Aorta (tissue), 5 donors: ENCODE measurements at places on chromosomes 13 and 19. TPM values are rescaled to one million over a fixed set of nuclear protein-coding genes. Genes with fewer than 3 reads are reported as not detected.

The ZNF99 gene
- 0.19 TPM for total RNA-seq

The KIR2DL4 gene
- total RNA-seq, result not detected

- no peak overlapping the region for H3K4me3 ChIP-seq
- H3K27ac ChIP-seq, result no peak overlapping the region
- no peaks in the 10 kb centered on the region for H3K4me1 ChIP-seq
- no peaks in the 10 kb centered on the region for H3K36me3 ChIP-seq
- no peaks in the 10 kb centered on the region for H3K27me3 ChIP-seq
- DNase-seq, result no peak
Measured at GRCh38 chr19:31639306-31639705, 290.1 kb upstream of the TSHZ3 start.

DNA sequence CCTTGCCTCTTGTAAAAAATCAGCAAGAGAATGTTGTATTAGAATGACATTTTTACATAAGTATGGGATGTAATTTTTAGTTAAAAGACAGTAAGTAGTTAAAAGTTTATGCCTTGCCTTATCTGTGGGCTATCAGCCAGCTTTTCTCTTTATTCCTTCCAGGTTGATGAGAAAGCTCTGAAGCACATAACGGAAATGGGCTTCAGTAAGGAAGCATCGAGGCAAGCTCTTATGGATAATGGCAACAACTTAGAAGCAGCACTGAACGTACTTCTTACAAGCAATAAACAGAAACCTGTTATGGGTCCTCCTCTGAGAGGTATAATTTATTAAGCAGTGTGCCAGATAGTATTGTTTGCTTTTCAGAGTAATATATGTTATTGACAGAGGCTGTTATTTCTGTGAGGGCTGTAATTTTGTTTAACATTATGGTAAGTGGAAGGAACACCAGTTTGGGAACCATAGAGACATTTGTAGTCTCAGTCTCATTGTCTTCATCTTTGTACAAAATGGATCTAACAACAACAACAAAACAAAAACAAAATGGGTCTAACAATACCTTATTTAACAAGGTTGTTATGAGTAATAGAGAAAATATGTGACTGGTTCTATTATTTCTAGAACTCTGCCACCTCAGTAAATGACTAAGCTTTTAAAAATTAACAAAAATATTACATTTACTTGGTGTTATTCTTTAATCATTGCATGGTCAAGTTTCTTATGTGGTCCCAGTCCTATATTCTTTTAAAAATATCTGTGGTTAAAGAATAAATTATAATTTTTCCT, 112.8 kb downstream of the TDRD3 start:
- no peak for DNase-seq
- H3K36me3 ChIP-seq, result no peaks in the 10 kb centered on the region
- no peaks in the 10 kb centered on the region for H3K27me3 ChIP-seq
- no peaks in the 10 kb centered on the region for H3K4me1 ChIP-seq
- no peak overlapping the region for H3K4me3 ChIP-seq
- H3K27ac ChIP-seq, result no peak overlapping the region

- H3K36me3 ChIP-seq, result peaks cover 7% of the 10 kb centered on the region
- H3K27me3 ChIP-seq, result no peaks in the 10 kb centered on the region
- no peak for DNase-seq
Measured at GRCh38 chr19:56087647-56088496, 33.2 kb downstream of the ZNF787 start.

- H3K36me3 ChIP-seq, result no peaks in the 10 kb centered on the region
- H3K27me3 ChIP-seq, result no peaks in the 10 kb centered on the region
- no peak for DNase-seq
- no peak overlapping the region for H3K4me3 ChIP-seq
- no peak overlapping the region for H3K27ac ChIP-seq
- H3K4me1 ChIP-seq, result no peaks in the 10 kb centered on the region
Measured at GRCh38 chr13:97948041-97948440, 5.4 kb upstream of the IPO5 start.
